ENCODE measurements at places on chromosomes 2 and 18. TPM values are rescaled to one million over a fixed set of nuclear protein-coding genes. Genes with fewer than 3 reads are reported as not detected.

Gene PRSS56
- not detected for total RNA-seq

Gene GPR45
- total RNA-seq, result not detected

Gene MEP1B
- not detected for total RNA-seq

Gene KCNF1
- not detected for total RNA-seq

Gene C2orf81
- 2.4 TPM for total RNA-seq

Gene IL1B
- not detected for total RNA-seq

Gene CREG2
- total RNA-seq, result not detected

Gene VWC2L
- not detected for total RNA-seq

Gene RNF149
- total RNA-seq, result 31.8 TPM

Gene AFTPH
- total RNA-seq, result 16.9 TPM

Gene B3GNT2
- 8.9 TPM for total RNA-seq

Gene RIT2
- not detected for total RNA-seq

DNA sequence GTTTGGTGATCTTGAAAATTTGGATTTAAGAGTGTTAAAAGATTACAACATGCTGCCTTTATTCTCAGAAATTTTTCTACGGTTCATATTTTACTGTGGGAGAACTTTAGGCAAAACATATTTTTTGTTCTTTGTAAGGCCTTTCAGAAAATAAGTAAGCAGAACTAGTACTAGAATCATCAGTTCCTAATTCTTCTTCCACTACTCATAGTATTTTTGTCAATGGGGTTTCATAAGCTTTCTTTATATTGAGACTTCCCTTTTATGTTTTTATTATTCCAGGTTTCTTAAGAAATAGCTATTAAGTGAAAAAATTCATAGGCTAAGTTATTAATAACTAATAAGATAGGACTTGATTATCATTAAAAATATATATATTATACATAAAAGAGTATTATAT lies 12.4 kb downstream of the UGGT1 start:
- no peaks in the 10 kb centered on the region for H3K4me1 ChIP-seq
- no peak overlapping the region for H3K27ac ChIP-seq
- peaks cover 18% of the 10 kb centered on the region for H3K36me3 ChIP-seq
- H3K27me3 ChIP-seq, result no peaks in the 10 kb centered on the region
- no peak overlapping the region for H3K4me3 ChIP-seq
- DNase-seq, result no peak

DNA sequence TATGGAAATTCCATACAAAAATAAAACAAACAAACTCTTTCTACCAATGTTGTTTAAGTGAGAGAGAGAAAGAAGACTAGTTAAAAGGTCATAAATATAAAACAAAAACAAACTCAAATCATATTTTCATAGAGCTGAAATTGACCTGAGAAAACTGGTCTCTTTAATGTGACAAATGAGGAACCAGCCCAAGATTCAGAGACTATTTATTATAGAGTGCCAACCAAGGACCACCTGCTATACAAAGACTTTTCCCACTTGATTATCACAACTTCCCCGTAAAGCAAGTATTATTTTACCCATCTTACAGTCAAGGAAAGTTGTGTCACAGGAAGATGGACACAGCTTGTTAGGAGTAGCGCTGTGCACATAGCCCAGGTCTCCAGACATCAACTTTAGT lies 13.3 kb downstream of the ANKRD44 start:
- H3K4me3 ChIP-seq, result no peak overlapping the region
- H3K27ac ChIP-seq, result no peak overlapping the region
- no peaks in the 10 kb centered on the region for H3K27me3 ChIP-seq
- no peak for DNase-seq

- DNase-seq, result no peak
- H3K27ac ChIP-seq, result peak overlapping the region; percentile 29
- H3K27me3 ChIP-seq, result no peaks in the 10 kb centered on the region
- H3K36me3 ChIP-seq, result no peaks in the 10 kb centered on the region
- peaks cover 52% of the 10 kb centered on the region for H3K4me1 ChIP-seq
These were observed 344.4 kb downstream of the RND3 start for GRCh38 chr2:150143087-150143536.

- H3K4me1 ChIP-seq, result peaks cover 3% of the 10 kb centered on the region
- DNase-seq, result no peak
- H3K27me3 ChIP-seq, result no peaks in the 10 kb centered on the region
- H3K27ac ChIP-seq, result no peak overlapping the region
- no peak overlapping the region for H3K4me3 ChIP-seq
These were observed 5.5 kb upstream of the SMARCAL1 start for GRCh38 chr2:216406826-216407225.

- no peak overlapping the region for H3K4me3 ChIP-seq
- H3K36me3 ChIP-seq, result no peaks in the 10 kb centered on the region
- H3K4me1 ChIP-seq, result no peaks in the 10 kb centered on the region
- no peak for DNase-seq
- H3K27ac ChIP-seq, result no peak overlapping the region
These were observed 22.5 kb upstream of the POLE4 start for GRCh38 chr2:74935975-74936391.

GRCh38 chr2:6866275-6866671 lies 566 bp upstream of the CMPK2 start:
- peaks cover 6% of the 10 kb centered on the region for H3K4me1 ChIP-seq
- no peaks in the 10 kb centered on the region for H3K36me3 ChIP-seq
- peaks cover 26% of the 10 kb centered on the region for H3K27me3 ChIP-seq
- peak overlapping the region; percentile 83 for H3K4me3 ChIP-seq
- no peak overlapping the region for H3K27ac ChIP-seq
- no peak for DNase-seq

DNA sequence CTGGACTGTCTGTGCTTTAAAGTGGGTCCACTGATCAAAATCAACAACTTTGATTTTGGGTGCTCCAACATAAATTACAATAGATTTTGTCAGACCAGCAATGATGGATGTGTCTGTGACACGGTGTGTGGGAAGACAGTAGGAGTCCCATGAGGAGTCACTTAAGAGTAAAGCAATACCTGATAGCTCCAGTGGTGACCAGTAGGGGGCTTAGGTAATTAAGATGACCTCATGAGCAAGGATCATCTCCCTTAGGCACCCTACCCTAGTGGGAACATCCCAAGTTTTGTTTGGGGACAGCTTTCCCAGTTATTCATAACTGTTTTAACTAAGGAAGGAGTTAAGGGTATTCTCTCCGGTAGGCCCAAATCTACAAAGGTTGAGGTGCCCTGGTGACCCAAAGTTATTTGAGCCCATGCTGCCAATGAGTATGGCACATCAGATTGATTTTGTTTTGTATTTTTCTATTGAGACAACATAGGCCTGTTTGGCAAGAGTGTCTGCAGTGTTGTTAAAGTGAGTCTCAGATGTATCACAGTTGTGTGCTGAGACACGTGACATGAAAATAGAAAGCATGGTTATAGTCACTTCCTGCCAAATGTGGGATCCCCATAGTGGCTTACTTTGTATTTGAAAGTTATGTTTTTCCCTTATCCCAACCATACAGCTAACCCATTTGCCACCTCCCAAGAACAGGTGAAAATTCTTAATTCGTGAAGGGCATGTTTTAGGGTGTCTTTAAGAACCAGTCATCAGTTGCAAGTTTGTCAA lies 1337.6 kb upstream of the SLC39A10 start:
- no peak overlapping the region for H3K4me3 ChIP-seq
- no peak overlapping the region for H3K27ac ChIP-seq
- DNase-seq, result no peak
- no peaks in the 10 kb centered on the region for H3K4me1 ChIP-seq

GRCh38 chr2:239790721-239791120 lies 234.4 kb downstream of the NDUFA10 start:
- DNase-seq, result peak; percentile 56
- H3K27ac ChIP-seq, result no peak overlapping the region
- no peak overlapping the region for H3K4me3 ChIP-seq
- H3K4me1 ChIP-seq, result no peaks in the 10 kb centered on the region

DNA sequence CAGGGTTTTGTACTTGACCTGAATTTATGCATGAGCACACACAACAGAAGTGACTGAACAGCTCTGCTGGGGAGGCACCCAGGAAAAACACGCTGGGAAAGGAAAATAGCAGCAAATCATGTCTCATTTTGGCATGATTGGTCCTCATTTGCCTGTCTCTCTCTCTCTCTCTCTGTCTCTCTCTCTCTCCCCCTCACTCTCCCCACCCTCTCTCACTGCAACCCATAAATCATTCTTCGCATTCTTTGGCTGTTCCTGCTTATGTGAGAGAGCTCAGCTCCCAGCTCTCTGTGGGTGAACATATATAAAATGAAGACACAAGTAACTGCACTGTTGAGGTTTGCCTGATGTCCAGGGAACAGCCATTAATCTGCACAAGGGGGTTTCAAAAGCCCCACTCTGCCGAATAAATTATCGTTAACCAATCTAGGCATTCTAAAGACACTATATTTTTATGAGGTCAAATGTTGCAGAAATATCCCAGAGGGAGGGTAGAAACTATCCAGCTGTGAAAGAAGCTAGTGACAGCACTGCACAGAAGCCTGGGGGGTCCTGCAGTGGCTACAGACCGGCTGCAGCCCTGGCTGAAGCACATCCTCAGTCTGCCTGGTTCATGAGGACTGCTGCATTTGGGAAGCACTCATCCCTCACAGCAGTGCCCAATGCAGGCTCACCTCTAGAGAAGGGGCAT lies 260.3 kb downstream of the AFF3 start:
- no peak for DNase-seq
- H3K27me3 ChIP-seq, result no peaks in the 10 kb centered on the region
- peak overlapping the region; percentile 48 for H3K4me3 ChIP-seq
- peak overlapping the region; percentile 89 for H3K27ac ChIP-seq
- peaks cover 15% of the 10 kb centered on the region for H3K36me3 ChIP-seq

- H3K27ac ChIP-seq, result no peak overlapping the region
- peaks cover 7% of the 10 kb centered on the region for H3K4me1 ChIP-seq
- no peaks in the 10 kb centered on the region for H3K36me3 ChIP-seq
- DNase-seq, result no peak
These were observed 65.1 kb upstream of the TGIF1 start for GRCh38 chr18:3384664-3385563.

- peak overlapping the region; percentile 29 for H3K4me3 ChIP-seq
- H3K4me1 ChIP-seq, result peaks cover 22% of the 10 kb centered on the region
- no peak for DNase-seq
These were observed 5.6 kb downstream of the PAX8 start for GRCh38 chr2:113273027-113273551.

DNA sequence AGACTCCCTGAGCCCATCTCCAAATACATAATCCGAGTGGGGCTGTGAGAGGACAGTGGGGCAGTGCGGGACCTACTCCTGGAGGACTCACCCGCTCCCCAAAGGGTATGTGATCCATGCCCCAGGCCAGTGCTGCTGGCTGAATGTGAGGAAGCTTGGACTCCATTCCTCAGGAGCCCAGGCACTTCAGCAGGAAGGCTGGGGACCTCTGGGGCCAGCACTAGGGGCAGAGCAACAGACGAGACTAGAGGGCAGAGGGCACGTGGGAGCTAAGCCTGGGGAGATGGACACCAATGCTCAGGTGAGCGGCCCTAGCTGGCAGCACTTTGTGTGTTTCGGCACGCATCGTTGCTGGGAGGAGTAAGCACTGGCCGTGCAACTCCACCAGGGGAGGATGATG lies 84.9 kb downstream of the MALT1 start:
- H3K4me1 ChIP-seq, result no peaks in the 10 kb centered on the region
- H3K27me3 ChIP-seq, result peaks cover 3% of the 10 kb centered on the region

- DNase-seq, result no peak
- H3K27me3 ChIP-seq, result peaks cover 22% of the 10 kb centered on the region
- H3K4me1 ChIP-seq, result no peaks in the 10 kb centered on the region
- no peak overlapping the region for H3K4me3 ChIP-seq
- H3K36me3 ChIP-seq, result no peaks in the 10 kb centered on the region
- no peak overlapping the region for H3K27ac ChIP-seq
These were observed 670.4 kb downstream of the KCNJ3 start for GRCh38 chr2:155368934-155369333.

GRCh38 chr2:64850642-64851041 lies 138.6 kb upstream of the SLC1A4 start:
- peaks cover 5% of the 10 kb centered on the region for H3K4me1 ChIP-seq
- H3K36me3 ChIP-seq, result no peaks in the 10 kb centered on the region
- no peak for DNase-seq
- H3K27ac ChIP-seq, result no peak overlapping the region

- no peak overlapping the region for H3K27ac ChIP-seq
- H3K36me3 ChIP-seq, result no peaks in the 10 kb centered on the region
- no peaks in the 10 kb centered on the region for H3K27me3 ChIP-seq
- DNase-seq, result no peak
These were observed 146.0 kb downstream of the UBE2E3 start for GRCh38 chr2:181126311-181126868.

DNA sequence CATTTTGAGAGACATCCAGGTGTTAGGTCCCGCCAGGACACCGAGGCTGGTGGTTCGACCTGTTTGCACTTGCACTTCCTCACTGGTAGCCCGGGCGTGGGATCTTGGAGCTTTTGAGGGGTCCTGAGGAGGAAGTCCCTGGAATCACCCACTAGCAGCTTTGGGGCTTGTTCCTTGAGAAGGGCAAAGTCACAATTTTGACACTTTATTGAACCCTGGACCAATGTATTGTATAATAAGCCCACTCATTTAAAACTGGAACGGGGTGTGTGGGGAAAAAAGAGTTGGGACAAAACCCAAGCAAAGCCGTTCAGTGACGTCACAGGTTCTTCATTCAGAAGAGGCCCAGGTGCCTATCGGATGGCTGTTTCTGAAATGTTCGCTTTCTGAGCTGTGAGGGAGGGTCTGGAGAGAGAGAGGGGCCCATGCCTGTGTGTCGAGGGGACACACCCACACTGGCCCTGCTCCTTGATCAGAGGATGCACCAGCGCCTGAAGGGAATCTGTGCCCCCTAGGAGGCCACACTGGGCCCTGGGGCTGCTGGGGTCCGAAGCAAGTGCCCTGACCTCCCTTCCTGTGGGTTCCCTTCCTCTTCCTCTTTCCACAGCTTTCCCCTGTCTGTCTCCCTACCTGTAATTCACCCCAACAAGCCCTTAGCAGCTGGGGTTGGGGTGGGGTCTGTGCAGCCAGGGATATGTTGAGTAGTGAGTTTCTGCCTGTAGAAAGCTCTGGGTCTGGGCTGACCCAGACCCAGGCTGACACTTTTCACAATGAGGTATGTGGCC lies 2.6 kb downstream of the LPIN1 start:
- DNase-seq, result no peak
- no peaks in the 10 kb centered on the region for H3K36me3 ChIP-seq
- no peaks in the 10 kb centered on the region for H3K27me3 ChIP-seq
- H3K4me3 ChIP-seq, result no peak overlapping the region
- peaks cover 65% of the 10 kb centered on the region for H3K4me1 ChIP-seq
- H3K27ac ChIP-seq, result no peak overlapping the region

GRCh38 chr18:58966704-58967103 lies 102.0 kb downstream of the ZNF532 start:
- no peaks in the 10 kb centered on the region for H3K27me3 ChIP-seq
- no peak overlapping the region for H3K27ac ChIP-seq
- DNase-seq, result no peak
- peaks cover 19% of the 10 kb centered on the region for H3K4me1 ChIP-seq
- H3K36me3 ChIP-seq, result peaks cover 13% of the 10 kb centered on the region
- no peak overlapping the region for H3K4me3 ChIP-seq

All from osteocyte (in vitro differentiated cells).